ENCODE measurements at places on chromosomes 2 and 18.

GRCh38 chr2:177964892-177965291 is 107.7 kb downstream of the PDE11A start:
- no peak for DNase-seq

DNA sequence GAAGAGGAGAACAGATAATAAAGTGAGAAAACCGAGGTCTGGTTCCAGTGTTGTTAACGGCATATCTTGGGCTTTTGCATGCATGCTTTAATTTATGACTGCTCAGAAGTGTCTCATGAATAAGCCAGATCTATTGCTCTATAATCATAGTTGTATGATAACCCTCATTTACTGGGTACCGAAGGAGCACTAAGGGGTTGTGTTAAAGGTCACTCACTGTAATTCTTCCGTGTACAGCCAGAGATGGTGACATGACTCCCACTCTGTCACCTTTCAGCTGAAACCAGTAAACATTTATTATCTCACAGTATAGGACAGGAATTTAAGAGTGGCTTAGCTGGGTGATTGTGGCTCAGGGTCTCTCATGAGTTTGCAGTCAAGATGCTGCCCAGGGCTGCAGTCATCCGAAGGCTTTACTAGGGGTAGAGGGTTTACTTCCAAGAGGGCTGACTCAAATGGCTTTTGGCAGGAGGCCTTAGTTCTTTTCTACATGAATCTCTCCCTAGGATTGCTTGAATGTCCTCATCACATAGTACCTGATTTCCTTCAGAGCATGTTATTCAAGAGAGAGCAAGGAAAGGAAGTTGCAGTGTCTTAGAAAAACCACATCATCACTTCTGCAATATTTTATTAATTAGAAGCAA is 107.0 kb downstream of the NAB1 start:
- no peak for DNase-seq

DNA sequence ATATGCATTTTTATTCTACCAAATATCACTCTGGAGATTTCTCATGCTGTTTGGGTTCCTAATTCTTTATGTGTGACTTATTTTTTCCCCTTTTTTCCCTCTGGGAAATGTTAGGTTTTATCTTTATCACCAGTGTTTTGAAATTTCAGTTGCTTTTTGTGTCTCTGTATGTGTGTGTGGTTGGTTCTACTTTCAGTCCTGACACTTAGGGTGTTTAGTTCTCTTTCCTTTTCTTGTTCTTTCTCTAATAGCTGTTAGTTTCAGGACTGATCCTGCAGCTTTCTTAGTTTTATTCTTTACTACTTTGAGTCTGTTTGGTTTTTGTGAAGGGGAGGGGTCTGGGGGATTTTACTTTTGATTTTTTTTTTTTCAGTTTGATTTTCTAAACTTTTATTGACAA is 23.1 kb downstream of the PPM1B start:
- no peak for DNase-seq

DNA sequence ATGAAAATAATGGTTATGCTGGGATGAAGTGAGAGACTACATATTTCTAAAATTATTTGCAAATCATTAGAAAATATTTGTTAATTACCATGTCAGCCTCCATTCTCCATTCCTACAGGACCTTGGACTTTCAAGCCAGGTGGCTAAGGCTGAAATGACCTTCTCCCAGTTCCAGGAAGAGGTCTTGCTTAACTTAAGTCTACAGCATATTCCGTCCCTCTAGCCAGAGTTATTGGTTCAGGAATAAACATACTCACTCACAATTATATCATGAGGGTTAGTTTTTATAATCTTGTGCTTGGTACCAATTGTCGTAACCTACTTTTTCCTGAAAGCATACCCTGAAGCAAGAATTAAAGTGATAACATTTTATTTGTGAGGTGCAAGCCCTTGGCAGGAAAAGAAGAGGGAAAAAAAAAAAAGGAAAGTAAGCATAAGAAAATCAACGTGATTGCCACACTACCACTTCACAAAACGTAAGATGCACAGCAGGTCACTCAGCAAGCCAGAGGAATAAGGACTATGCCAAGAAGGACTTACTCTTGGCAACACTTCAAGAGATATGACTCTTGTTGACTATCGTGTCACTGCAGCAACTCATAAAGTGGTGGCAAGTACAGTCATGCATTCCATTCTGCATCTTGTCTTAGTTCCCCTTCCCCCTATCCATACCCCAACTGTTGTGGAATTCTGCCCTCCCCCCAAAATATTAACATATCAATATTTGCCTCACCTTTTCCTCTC is 479.1 kb downstream of the MBD2 start:
- DNase-seq: peak; percentile 59

GRCh38 chr2:43057742-43058725 is 168.4 kb downstream of the ZFP36L2 start:
- no peak for DNase-seq

DNA sequence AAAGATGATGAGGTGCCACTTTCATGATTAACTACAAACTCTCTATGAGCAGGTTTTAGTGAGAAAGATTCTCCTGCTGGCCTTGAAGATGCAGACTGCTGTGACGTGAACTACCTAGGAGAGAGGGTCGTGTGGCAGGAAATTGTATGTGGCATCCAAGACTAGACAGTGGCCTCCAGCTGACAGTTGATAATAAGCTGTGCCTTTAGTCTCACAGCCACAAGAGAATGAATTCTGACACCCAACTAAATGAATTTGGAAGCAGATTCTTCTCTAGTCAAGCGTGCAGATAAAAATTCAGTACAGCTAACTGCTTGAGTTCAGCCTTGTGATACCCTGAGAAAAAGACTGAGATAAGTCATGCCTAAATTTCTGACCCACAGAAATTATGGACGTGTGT is 169.0 kb upstream of the COL3A1 start:
- DNase-seq: no peak

GRCh38 chr18:57813245-57813644 is 10.1 kb upstream of the ATP8B1 start:
- DNase-seq: peak; percentile 98

DNA sequence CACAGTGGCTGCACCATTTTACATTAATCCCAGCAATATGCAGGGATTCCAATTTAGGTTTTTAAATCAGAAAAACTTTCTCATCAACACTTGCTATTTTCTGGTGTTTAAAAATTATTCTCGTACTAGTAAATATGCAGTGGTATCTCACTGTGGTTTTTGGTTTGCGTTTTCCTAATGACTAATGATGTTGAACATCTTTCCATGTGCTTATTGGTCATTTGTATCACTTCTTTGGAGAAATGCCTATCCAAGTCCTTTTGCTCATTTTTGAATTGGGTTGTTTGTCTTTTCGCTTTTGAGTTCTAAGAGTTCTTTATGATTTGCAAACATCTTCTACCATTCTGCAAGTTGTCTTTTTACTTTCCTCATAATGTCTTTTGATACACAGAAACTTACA is 62.1 kb upstream of the TCF7L1 start:
- peak; percentile 25 for DNase-seq

DNA sequence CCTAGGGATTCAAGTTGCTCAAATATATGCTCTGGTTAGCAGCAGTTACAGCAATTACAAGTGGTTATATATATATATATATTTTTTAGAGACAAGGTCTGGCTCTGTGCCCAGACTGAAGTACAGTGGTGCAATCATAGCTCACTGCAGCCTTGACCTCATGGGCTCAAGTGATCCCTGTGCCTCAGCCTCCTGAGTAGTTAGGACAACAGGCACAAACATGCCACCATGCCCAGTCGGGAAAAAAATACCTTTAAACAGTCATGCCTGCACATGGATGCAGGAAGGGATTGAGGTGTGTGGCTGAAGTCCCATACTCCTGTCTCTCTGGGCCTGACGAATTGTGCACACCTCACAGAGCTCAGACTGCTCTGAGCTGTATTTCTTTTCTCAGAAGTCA is 19.6 kb upstream of the DNAH7 start:
- DNase-seq: peak; percentile 26

DNA sequence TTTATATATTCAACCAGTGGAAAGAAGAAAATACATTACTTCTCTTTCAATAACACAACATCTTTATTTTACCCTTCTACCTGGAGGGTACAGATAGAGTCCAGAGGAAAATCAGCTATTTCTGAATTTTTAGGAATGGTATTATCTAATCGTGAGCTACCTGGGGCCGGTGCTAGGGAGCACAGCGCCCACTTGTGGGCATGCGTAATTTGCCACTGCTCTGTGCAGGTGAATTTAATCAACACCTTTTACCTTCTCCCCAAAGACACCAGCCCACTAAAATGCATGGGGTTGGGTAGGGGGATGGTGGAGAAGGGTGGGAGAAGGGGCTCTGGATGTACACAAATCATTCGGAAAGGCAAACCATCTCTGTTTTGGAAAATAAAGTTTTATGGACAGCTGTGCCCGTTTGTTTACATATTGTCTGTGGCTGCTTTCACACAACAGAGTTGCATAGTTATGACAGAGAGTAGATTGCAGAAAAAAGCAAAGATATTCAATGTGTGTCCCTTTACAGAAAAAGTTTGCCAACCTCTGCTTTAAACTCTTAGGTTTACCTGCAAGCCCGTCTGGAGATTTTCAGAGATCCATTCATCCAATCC is 51.5 kb upstream of the DCC start:
- DNase-seq: no peak

DNA sequence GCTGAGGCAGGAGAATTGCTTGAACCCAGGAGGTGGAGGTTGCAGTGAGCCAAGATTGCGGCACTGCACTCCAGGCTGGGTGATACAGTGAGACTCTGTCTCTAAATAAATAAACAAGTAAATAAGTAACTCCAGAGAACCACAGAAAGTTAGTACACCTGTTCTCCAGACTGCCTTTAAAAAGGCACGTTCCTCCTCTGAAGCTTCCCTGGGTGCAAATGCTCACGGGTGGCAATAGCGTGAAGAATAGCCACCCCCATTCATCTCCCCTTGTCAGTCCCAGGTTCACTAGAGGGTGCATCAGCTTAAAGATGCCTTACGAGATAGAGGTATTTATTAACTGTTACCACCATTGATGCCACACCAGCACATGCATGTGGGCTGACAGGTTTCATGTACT is 64.3 kb upstream of the RTN4 start:
- no peak for DNase-seq

- no peak for DNase-seq
Observed at GRCh38 chr2:1940679-1941078, 196.4 kb upstream of the PXDN start.

GRCh38 chr2:207796585-207797350 is 27.1 kb upstream of the FZD5 start:
- no peak for DNase-seq

DNA sequence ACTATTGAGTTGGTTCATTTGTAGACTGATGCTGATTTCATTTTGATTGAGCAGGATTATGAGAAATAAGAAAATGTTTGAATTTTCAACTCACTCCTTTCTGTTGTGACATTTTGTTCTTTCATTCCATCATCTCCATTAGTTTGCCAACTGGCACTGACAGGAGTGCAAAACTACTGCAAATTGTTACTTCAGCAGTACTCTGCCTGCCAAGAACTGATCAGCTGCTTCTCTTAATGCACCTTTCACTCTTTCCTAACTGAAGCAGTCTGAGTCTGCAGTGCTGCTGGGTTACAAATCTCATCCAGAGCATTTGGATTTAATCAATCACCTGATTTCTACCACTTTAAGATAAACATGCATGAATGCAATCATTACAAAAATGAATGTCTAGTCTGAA is 70.9 kb downstream of the TMEFF2 start:
- DNase-seq: no peak

DNA sequence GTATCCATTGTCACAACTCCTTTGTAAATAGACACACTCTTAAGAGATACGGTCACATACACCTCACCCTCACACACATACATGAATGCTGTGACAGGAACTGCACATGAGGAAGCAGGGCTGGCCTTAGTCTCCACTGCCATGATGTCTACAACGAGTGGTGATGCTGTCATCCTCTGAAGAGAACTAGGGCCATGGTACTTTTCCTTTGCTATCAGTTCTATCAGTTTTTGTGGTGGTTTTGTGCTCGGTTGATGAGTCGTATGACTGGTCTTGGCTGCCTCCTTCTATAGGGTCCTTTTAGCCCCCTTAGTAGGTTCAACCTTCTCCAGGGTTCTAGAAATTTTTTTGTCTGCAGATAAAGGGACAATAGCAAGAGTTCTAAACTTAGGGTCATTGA is 66.0 kb downstream of the MYO3B start:
- DNase-seq: no peak

DNA sequence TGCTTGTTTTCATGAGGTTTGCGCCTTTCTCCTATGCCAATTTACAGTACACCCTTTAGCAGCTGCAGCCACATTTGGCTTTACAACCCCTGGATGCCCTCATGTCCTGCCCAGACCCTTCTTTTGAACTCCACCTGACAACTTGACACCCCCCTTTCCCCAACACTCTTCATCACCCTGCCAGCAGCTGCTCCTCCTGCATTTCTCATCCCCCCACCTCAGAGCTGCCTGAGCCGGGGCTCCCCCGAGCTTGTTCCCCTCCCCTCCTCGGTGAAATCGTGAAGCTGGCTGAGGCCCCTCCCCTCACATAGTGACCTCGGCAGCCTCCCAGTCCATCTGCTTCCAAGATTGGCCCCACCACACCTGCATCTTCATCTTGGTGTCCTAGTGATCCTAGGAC is 40.5 kb downstream of the LRRFIP1 start:
- DNase-seq: no peak

All from M059J (cell line).